ENCODE measurements at places on chromosomes 12 and 14.

- DNase-seq, result no peak
Observed at GRCh38 chr12:123077298-123078119, 73.4 kb downstream of the PITPNM2 start.

- no peak for DNase-seq
Observed at GRCh38 chr12:115898670-115899069, 378.8 kb downstream of the MED13L start.

DNA sequence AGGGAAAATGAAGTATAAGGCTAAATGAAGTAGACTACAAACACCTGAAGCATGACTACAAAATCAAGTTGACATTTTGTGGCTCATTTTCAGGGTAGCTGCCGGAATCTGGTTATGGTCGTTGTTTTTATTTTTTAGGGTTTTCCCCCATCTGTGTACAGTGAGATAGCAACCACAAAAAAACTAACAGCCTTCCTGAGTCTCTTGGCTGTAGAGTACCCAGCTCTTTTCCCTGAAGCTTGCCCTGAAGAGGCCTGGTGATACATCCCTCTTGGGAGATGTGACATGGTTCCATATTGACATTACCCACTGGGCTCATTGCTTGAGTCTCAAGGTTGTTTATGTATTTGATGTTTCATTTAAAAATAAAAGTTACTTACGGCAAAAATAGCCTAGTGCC, 424.0 kb downstream of the ZFP36L1 start:
- no peak for DNase-seq

- no peak for DNase-seq
Observed at GRCh38 chr14:38291681-38292467, 36.0 kb upstream of the CLEC14A start.

DNA sequence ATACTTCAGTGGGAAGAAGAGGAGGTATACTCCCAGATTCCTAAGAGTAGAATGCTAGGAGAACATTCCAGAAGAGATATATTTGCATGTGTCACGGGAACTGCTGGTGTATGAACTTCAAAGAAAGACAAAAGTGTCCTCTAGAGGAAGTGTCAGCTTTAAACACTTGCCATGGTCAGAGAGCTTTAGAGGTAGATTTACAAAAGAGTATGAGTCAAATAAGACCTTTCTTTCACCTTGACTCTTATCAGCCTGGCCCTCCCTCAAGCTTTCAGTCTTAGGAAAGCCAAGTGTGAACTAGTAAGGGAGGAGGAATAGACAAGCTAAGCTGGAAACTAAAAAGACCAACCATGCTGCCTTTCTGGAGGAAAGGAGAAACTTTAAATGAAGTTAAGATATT, 34.7 kb downstream of the COX8C start:
- no peak for DNase-seq

DNA sequence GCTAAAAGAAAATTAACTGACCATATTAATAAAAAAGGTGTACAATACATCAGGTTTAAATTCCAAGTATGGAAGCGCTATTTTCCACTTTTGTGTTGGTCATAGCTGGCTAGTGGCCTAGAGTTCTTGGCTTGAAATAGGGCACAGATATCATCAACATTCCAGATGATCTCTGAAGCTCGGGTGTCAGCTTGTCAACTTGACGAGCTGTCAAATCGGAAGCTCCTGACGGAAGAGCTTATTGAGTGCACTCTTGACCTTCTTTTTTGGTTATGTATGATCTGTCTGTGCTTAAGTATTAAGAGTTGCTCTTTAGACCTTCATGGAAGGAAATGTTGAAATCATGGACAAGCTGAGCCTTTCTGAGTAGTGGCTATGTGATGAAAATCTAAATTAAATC, 177.9 kb downstream of the APAF1 start:
- no peak for DNase-seq

- no peak for DNase-seq
Observed at GRCh38 chr12:7075939-7076338, 15.4 kb downstream of the C1S start.

DNA sequence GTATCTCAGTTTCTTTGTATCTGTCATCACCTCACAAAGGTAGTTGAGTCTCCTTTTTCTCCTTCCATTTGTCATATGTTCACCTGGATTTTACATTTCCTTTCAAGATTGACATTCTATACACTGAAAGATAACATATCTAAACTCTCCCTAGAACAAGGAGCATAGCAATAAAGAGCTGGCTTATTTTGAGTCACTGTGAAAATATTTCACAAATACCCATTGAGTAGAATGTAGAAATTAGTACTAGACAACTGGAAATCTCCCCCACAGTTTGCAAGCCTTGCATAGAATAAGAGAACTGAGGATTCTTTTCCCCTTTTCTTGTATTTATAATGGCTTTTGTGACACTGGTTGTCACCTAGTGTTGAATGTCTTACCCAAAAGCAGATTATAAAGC, 111.2 kb downstream of the KICS2 start:
- DNase-seq, result no peak

- DNase-seq, result peak; percentile 71
Observed at GRCh38 chr12:12334367-12335040, 15.5 kb downstream of the MANSC1 start.

DNA sequence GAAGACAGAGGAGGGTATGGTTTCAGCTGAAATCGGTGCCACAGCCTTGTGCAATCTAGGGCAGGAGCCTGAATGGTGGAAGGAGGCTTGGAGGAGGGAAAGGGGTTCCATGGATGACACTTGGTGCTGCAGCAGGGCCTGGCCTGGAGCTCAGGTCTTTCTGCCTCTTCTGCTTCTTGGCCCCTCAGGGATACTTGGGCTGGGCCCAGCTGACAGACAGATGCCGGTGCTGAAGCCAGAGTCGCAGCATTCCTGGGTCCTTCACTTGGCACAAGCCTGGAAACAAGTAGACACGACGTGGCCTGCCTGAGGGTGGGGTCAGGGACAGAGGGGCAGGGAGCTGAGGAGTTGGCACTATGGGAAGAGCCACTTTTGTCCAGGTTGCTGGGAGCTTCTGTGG, 4.4 kb upstream of the PLEKHD1 start:
- DNase-seq, result no peak

DNA sequence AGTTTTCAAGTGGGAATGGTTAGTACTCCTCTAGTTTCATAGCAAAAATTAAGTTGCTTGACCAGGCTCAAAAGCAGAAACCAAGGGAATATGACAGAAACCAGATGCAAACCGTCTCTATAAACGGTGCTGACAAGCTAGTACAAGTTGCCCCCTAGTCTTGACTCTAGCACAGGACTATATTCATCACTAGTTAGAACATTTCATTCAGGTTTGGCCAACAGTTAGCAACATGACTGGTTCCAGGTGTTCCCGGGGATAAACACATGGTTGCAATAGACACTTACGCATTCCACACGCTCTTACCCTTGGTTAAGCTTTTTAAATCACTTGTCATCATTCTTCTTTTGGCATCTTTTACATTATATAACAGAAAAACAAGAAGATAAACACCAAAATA, 103.6 kb downstream of the SCFD1 start:
- no peak for DNase-seq

- no peak for DNase-seq
Observed at GRCh38 chr12:10249690-10250455, 37.2 kb downstream of the GABARAPL1 start.

GRCh38 chr12:54429014-54429471, 10.0 kb upstream of the ITGA5 start:
- no peak for DNase-seq

- DNase-seq, result no peak
Observed at GRCh38 chr12:108029051-108029835, 99.8 kb upstream of the WSCD2 start.

- DNase-seq, result no peak
Observed at GRCh38 chr14:92677087-92677668, 71.2 kb downstream of the LGMN start.

- peak; percentile 4 for DNase-seq
Observed at GRCh38 chr14:101494826-101495225, 66.5 kb upstream of the DIO3 start.

GRCh38 chr14:91829511-91829910, 37.8 kb downstream of the TC2N start:
- no peak for DNase-seq

DNA sequence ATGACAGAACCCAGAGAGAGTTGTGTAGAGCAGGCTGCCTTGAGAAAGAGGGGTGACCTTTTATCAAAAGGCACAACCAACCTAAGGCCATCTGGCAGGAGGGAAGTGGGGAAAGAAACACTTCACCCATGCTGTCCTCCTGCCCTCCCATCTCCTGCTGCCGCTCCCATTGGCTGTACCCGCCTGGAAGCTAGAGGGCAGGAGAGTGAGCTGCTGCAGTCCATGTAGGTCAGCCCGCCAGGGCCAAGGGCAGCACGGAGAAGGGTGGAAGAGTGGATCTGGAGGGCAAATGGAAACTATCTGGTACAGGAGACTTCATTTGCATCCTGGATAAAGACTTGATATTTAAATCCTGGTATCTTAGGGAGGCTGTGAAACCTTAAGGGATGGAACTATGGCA, 11.5 kb upstream of the CABP1 start:
- DNase-seq, result peak; percentile 62

GRCh38 chr12:69676257-69677012, 22.7 kb downstream of the BEST3 start:
- DNase-seq, result no peak

GRCh38 chr14:79783041-79783440, 428.3 kb downstream of the DIO2 start:
- DNase-seq, result no peak

GRCh38 chr12:4587108-4587507, 25.1 kb downstream of the DYRK4 start:
- DNase-seq, result no peak

GRCh38 chr14:88421286-88421685, 35.8 kb downstream of the SPATA7 start:
- DNase-seq, result no peak

- no peak for DNase-seq
Observed at GRCh38 chr12:88207921-88208620, 66.0 kb downstream of the TMTC3 start.

Data from testis (tissue), 5 donors.